HTR-8/SVneo (cell line): ENCODE measurements at places on chromosomes 7 and 10.

DNA sequence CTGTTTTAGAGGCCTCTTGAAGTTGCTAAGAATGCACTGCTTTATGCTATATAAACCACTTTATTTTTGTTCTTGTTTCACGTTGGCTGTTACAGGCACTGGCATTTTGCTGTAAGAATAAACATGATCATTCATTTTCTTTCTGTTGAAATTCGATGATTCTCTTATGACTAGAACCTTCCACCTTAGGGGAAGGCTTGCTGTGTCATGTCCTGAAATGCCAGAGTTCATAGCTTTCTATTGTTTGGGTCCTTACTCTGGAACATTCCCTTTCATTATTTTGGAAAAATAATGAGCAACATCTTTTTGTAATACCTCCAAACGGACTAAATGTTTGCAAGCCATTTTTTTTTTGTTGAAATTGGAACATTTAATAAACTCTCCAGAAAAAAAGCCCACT lies 495.1 kb upstream of the POT1 start:
- DNase-seq, result no peak

- DNase-seq, result no peak
These were observed 59.0 kb downstream of the ST7 start for GRCh38 chr7:117012284-117012683.

DNA sequence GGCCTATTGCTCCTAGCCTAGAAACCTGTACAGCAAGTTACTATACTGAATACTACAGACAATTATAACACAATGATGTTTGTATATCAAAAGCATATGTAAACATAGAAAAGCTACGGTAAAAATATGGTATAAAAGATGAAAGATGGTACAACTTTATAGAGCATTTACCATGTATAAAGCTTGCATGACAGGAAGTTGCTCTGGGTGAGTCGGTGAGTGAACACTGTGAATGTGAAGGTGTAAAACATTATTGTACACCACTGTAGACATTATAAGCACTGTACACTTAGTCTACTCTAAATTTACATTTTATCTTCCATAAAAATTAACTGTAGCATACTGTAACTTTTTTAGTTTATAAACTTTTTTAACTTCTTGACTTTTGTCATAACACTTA lies 674.3 kb upstream of the ZWINT start:
- DNase-seq, result no peak

DNA sequence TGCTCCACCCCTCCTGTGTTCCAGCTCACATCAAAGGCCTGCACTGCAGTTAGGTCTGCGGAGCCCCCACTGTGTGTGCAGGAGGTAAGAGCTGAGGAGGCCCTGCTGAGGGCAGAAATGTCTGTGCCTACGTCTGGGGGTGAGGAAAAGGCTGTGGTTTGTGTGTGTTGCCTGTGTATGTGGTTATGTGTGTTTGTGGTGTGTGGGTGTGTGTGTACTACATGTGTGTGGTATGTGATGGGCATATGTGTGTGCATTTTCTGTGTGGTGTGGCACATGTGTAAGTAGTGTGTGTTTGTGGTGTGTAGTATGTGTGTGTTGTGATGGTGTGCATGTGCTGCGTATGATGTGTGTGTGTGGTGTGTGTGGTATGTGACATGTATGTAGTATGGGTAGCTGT lies 36.2 kb downstream of the ANXA8 start:
- no peak for DNase-seq

- no peak for DNase-seq
These were observed 64.1 kb downstream of the ZMIZ1 start for GRCh38 chr10:79132681-79133381.

GRCh38 chr10:33661580-33662336 lies 327.3 kb upstream of the NRP1 start:
- DNase-seq, result peak; percentile 61

GRCh38 chr7:80967071-80967916 lies 48.4 kb upstream of the SEMA3C start:
- DNase-seq, result no peak
